ENCODE measurements at places on chromosomes 3 and 15. TPM values are rescaled to one million over a fixed set of nuclear protein-coding genes. Genes with fewer than 3 reads are reported as not detected.

The AMT gene
- total RNA-seq: 1.1 TPM

The TASOR gene
- 55.6 TPM for total RNA-seq

The IL20RB gene
- total RNA-seq: 1.7 TPM

The PARP3 gene
- 16.1 TPM for total RNA-seq

The TNFSF10 gene
- 2.2 TPM for total RNA-seq

The RASGRP1 gene
- total RNA-seq: 0.51 TPM

The THPO gene
- total RNA-seq: not detected

The SATB1 gene
- total RNA-seq: 0.31 TPM

The SOX14 gene
- not detected for total RNA-seq

The CIDEC gene
- not detected for total RNA-seq

The MST1R gene
- total RNA-seq: 27.5 TPM

The SLC12A1 gene
- total RNA-seq: not detected

The CATSPER2 gene
- total RNA-seq: 3.5 TPM

The PRR20G gene
- not detected for total RNA-seq

The TMEM45A gene
- total RNA-seq: 8.6 TPM

The ST3GAL6 gene
- total RNA-seq: 0.15 TPM

The PROK2 gene
- not detected for total RNA-seq

The RFTN1 gene
- 0.90 TPM for total RNA-seq

The IQSEC1 gene
- total RNA-seq: 28.4 TPM

The MEIS2 gene
- 9.3 TPM for total RNA-seq

The SPINK8 gene
- total RNA-seq: not detected

The HESX1 gene
- total RNA-seq: 1.1 TPM

The CKMT1B gene
- 2.4 TPM for total RNA-seq

The DENND6A gene
- total RNA-seq: 18.1 TPM

The FBXO40 gene
- not detected for total RNA-seq

The CPLX3 gene
- total RNA-seq: not detected

The ADCY5 gene
- 1.4 TPM for total RNA-seq

The CLDN11 gene
- 1.9 TPM for total RNA-seq

The GOLGA8T gene
- total RNA-seq: not detected

The COL8A1 gene
- total RNA-seq: 0.13 TPM

The MB21D2 gene
- 7.8 TPM for total RNA-seq

The LRRC49 gene
- total RNA-seq: 8.3 TPM

The TRPC1 gene
- 29.6 TPM for total RNA-seq

The DPPA2 gene
- total RNA-seq: not detected

The GOLGA8G gene
- not detected for total RNA-seq

The ADAMTSL3 gene
- total RNA-seq: not detected

The IMPDH2 gene
- 149 TPM for total RNA-seq

The TIMP4 gene
- not detected for total RNA-seq

The DUOX1 gene
- total RNA-seq: 0.31 TPM

The KLHDC8B gene
- total RNA-seq: 6.8 TPM

The CNTN4 gene
- total RNA-seq: not detected

The RIOX2 gene
- total RNA-seq: 44.1 TPM

The CCR8 gene
- total RNA-seq: not detected

The ANKUB1 gene
- not detected for total RNA-seq

Data from Panc1 (cell line).